Vagina (tissue), 2 donors: ENCODE measurements at places on chromosomes 1 and 21.

GRCh38 chr1:31335007-31335406 is 37.9 kb downstream of the FABP3 start:
- DNase-seq, result no peak
- peaks cover 11% of the 10 kb centered on the region for H3K36me3 ChIP-seq
- H3K4me1 ChIP-seq, result no peaks in the 10 kb centered on the region
- H3K27ac ChIP-seq, result no peak overlapping the region
- H3K4me3 ChIP-seq, result no peak overlapping the region

DNA sequence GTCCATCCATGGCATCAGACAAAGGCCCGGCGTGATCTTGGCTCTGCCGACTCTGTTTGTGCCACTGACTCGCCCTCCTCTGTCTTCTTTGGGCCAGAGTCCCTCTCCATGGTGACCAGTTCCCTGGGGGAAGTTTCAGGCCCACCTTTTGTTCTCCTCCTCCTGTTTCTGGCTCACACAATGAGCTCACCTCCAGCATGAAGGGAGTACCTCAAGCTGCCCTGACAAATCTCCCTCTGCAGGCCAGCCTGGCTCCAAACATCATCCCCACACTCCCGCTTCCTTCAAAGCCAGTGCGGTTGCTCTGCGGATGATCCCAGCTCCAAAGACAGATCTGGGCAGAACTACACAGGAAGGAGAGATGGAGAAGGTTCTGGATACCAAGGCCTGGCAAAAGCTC is 576.6 kb downstream of the NPHP4 start:
- no peak for DNase-seq
- H3K27me3 ChIP-seq, result no peaks in the 10 kb centered on the region
- no peaks in the 10 kb centered on the region for H3K4me1 ChIP-seq
- H3K4me3 ChIP-seq, result no peak overlapping the region

- no peaks in the 10 kb centered on the region for H3K27me3 ChIP-seq
- no peak overlapping the region for H3K4me3 ChIP-seq
- H3K36me3 ChIP-seq, result no peaks in the 10 kb centered on the region
- no peak for DNase-seq
- H3K27ac ChIP-seq, result peak overlapping the region; percentile 84
Measured at GRCh38 chr1:8122160-8122476, 96.0 kb upstream of the ERRFI1 start.

DNA sequence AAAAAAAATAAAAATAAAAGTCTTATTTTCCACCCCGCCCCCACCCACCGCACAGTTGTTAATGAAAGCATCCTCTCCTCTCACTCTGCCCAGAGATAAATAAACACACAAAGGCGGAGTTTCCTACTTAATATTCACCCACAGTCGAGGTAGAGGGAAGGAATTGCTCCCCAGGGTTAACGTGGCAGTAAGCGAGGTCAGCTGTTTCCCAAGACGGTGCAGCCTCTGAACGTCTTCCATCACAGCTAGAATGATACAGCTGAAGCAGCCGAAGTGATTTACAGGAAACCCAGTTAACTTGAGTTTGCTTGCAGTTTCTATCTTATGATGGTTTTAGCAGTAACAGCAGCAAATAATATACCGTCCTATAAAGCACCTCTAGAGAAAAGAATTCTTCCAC is 283.9 kb downstream of the PBX1 start:
- no peak overlapping the region for H3K27ac ChIP-seq
- H3K36me3 ChIP-seq, result peaks cover 10% of the 10 kb centered on the region
- H3K27me3 ChIP-seq, result no peaks in the 10 kb centered on the region
- no peak for DNase-seq
- peaks cover 25% of the 10 kb centered on the region for H3K4me1 ChIP-seq

DNA sequence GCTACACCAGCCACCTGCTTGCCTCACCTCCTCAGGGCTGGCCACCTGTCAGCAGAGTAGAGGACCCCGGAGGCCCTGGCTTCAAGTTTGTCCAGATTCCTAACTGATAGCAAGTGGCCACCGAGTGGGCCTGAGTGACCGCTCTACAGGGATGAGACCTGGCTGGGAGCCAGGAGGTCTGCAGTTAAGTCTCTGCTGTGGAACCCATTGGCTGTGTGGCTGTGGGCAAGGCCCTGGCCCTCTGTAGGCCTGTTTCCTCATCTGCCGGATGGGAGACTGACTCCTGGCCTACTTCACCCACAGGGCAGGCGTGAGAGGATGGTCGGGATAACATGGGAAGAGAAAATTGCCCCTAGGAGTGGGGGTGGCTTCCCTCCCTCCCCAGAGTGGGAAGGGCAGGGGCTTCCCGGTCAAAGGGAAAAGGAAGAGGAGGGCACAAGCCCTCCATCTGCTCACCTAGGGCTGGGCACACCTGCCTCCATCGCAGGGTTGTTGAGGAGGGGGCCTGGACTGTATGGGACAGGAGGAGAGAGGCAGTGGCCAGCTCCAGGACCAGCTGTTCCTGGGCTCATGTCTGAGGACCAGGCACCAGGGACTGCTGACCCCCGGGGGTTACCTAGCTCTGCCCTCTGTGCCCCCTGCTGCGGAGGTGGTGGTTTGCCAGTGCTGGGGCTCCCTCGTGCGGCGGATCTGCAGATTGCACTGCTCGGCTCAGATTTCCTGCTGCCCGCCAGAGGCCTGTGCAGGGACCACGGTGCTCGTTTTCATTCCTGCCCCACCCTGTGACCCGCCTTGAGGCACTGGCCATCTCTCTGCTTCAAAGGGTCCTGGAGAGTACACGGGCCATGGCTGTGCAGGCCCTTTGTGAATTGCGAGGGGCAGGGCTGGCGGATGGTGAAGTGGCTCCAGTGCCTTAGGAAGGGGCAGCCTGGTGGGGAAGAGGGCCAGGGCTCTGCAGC is 9.1 kb upstream of the MTFR1L start:
- H3K4me3 ChIP-seq, result no peak overlapping the region
- peaks cover 22% of the 10 kb centered on the region for H3K4me1 ChIP-seq
- peaks cover 25% of the 10 kb centered on the region for H3K36me3 ChIP-seq

GRCh38 chr1:42282024-42282579 is 52.9 kb downstream of the FOXJ3 start:
- H3K36me3 ChIP-seq, result no peaks in the 10 kb centered on the region
- no peak for DNase-seq
- no peak overlapping the region for H3K4me3 ChIP-seq
- H3K4me1 ChIP-seq, result peaks cover 29% of the 10 kb centered on the region

DNA sequence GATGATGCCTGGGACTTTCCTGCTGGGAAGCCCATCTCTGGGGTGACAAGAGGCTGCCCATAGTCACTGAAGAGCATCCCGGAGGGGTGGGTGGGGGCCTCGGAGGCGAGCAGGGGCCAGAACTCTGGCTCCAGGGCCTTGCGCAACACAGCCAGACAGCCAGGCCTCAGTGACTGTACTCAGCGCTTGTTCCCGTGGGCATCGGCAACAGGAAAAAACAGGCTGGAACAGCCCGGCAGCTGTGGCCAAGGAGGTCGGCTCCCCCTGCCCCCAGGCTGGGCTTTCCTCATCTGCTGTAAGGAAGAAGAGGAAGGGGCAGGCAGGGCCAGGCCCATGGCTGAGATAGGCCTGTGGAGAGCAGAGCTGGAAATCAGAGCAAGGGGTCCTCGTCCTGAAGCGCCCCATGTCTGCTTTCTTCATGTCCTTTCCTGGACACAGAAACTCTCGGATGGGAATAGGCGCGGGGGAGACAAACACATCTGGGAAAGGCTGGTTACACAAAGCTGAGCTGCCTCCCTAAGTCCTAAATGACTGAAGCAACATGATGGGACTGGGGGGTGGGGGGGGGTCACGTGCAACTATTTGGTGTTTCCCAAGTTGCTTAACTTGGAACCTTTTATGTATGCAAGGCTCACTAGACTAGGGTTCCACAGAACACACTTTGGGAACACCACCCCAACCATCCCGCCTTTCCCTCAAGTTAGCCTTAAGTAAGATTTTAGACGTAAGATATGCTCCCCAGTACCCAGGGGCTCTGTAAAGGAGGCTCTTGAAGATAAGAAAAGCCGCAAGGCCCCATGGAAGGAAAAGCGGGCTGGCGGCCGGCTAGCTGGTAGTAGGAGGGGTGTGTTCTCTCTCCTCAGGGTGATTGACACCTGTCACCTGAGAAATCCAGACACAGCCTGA is 30.7 kb downstream of the HSPG2 start:
- peak overlapping the region; percentile 82 for H3K27ac ChIP-seq
- DNase-seq, result no peak
- peaks cover 100% of the 10 kb centered on the region for H3K4me1 ChIP-seq
- H3K36me3 ChIP-seq, result no peaks in the 10 kb centered on the region
- no peak overlapping the region for H3K4me3 ChIP-seq
- H3K27me3 ChIP-seq, result no peaks in the 10 kb centered on the region

DNA sequence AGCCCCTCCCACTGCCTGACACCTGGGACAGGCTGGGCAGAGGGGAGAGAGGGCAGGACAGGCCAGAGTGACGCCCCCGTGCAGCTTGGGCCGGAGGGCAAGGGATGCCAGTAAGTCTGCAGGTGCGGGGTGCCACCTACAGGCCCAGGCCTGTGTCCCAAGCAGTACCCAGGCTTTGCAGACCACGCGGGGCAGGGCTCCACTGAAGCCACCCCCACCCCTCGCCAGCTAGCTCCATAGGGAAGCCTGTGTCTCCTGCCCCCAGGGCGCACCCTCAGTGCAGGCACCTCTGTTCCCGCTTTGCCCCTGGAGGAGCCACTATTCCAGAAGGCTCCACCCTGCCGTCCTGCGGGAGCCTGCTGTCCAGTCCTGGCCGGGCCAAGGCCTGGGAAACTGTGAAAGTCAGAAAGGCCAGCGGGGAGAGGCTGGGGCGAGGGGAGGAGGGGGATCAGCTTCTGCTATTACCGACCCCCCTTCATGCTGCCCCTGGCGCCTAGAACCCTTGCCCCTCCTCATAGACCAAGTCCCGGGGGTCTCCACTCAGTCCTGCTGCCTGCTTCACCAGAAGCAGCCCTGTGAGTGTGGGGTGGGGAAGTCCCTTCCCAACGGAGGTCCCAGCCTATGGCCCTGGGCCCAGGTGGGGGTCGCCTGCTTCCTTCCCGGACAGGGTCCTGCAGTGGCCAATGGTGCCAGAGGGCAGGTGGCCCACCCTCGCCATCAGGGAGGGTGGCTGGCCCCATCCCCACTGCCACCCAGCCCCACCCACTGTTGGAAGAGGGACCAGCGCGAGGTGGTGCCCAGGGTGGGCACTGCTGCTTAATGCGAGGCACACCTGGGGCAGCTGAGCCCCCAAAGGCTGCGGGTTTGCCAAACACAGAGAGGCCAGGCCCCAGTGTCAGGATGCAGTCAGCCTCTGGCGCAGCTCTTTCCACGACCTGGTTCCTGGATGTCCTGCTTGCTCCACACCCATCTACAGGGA is 54.4 kb downstream of the KCNAB2 start:
- H3K27ac ChIP-seq, result no peak overlapping the region
- no peak overlapping the region for H3K4me3 ChIP-seq
- H3K36me3 ChIP-seq, result no peaks in the 10 kb centered on the region
- no peak for DNase-seq

- H3K4me3 ChIP-seq, result peak overlapping the region; percentile 8
- peaks cover 70% of the 10 kb centered on the region for H3K4me1 ChIP-seq
- DNase-seq, result no peak
- H3K27ac ChIP-seq, result peak overlapping the region; percentile 84
- no peaks in the 10 kb centered on the region for H3K36me3 ChIP-seq
Measured at GRCh38 chr1:94095112-94095637, 25.8 kb downstream of the ABCA4 start.

- no peaks in the 10 kb centered on the region for H3K36me3 ChIP-seq
- H3K27me3 ChIP-seq, result no peaks in the 10 kb centered on the region
- no peak for DNase-seq
Measured at GRCh38 chr1:83794384-83794783, 204.5 kb downstream of the TTLL7 start.

GRCh38 chr1:192604979-192605620 is 29.5 kb downstream of the RGS1 start:
- no peaks in the 10 kb centered on the region for H3K4me1 ChIP-seq
- no peaks in the 10 kb centered on the region for H3K36me3 ChIP-seq
- H3K27me3 ChIP-seq, result no peaks in the 10 kb centered on the region
- no peak overlapping the region for H3K27ac ChIP-seq
